Naive thymus-derived CD8-positive, alpha-beta T cell (primary cell): ENCODE measurements at places on chromosomes 13 and 19.
A peak's percentile ranks its signal among the peaks of the same experiment; 100 is the strongest.

DNA sequence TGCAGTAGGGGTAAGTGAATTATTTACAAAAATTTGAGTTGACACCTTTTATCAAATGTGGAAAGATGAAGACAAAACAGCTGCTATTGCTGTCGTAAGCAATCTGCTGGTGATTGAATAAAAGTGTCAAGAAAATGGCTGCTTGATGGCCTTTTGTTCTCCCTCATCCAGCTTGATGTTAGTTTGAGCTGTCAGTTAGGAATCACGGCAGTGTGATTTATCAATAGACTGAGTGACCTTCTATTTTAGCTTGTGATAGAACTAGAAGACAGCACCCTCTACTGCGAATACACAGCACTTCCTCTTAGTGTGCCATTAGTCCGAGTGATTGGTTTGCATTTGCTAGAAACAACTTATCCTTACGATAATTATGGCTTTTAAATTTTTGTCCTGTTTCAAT, 76.3 kb downstream of the MZT1 start:
- DNase-seq, result no peak

- DNase-seq, result no peak
These were observed 336.9 kb upstream of the HTR2A start for GRCh38 chr13:47233734-47234133.

- DNase-seq, result no peak
These were observed at the start of gene COX7A1 for GRCh38 chr19:36152352-36153091. TSS of gene COX7A1 (minus strand) at chr19:36152447. CDS start at chr19:36152407, 40 bp downstream.

DNA sequence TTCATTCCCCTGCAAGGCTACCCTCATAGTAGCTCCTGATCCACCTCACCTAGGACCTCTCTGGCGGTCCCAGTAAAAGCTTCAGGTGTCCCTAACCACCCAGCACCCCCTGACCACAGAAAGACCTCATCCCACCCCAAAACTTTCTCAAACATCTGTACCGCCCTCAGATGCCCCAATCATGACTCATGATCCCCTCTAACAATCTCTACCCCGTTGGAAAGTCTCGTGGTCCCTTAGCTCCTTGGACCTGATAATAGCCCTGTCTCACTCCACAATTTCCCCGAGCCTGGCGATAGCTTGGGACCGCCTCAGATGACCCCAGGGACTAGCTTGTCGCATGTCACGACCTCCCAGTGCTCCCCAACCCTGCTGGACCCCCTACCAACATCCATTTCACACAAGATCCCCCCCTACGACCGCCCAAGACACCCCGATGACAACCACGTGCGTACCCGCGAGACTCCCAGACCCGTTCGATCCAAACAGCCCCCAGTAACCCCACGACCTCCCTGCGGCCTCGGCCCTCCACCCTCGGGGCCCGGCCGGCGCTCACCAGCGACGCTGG, 450 bp downstream of the NDUFA11 start:
- no peak for DNase-seq

DNA sequence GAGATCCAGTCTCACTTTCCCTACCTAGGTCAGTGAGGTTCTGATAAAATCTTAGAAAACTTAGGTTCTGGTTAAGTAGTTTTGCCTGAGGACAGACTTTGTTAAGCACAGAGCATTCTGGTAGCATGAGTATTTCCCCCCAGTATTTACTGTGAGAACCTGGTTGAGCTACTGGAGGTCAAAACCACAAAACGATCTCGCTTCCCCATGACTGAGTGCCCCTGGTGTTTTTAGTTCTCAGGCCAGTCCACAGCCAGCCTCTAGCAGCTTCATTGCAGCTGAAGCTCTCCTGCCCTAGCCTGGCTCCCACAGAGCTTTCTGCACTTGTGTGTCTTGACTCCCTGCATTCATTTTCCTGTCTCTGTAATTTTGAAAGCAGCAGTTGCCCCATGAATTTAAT, 1138.2 kb downstream of the UQCRFS1 start:
- DNase-seq, result no peak

DNA sequence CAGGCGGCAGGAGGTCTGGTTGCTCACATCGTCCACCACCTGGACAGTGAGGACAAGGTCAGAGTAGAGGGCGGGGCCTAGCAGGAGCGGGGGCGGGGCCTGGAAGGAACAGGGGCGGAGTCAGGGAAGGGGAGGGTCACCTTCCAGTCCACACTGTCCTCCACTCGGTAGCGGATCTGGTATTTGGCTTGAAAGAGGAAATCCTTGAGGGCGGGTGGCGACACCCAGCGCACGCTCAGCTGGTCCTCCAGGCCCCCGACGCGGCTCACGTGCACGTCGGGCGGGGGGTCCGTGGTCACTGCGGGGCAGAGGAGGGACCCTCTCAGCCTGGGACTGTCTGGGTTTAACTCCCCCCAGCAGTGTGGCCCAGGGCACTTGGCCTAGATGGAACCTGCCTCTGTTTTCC, 8.2 kb downstream of the REX1BD start:
- DNase-seq, result no peak

DNA sequence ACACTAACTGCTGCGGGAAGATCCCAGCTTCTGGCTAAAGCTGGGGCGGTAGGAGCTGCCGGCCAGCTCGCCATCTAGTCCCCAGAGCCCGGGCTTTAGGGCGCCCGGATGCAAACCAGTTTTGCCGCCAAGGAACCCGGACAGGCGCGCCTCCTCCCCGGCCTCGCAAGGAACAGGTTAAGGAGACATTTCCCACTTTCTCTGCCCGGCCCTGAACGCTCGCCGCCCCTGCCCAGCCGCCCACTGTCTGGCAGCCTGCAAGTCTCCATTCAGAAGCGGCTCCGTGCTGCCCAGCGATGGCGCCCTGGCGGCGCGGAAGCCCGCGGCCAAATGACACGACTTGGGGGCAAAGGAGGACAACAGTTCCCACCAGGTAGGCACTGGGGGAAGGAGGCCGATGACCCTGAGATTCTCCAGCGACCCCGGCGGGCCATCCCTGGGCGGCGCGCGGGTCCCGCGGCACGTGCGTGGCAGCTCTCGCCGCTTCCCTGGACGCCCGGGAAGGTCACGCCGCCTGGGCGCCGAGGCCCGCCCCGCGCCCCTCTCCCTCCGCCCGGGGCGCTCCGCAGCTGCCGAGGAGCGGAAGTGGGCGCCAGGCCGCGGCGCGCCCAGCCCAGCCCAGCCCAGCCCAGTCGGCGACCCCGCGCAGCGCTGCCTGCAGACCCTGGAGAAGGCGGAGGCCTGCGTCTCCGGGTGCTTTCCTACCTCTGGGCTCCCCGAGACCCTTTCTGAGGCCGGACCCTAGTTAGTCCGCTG, 42.2 kb upstream of the HNRNPA1L2 start:
- DNase-seq, result peak; percentile 61

DNA sequence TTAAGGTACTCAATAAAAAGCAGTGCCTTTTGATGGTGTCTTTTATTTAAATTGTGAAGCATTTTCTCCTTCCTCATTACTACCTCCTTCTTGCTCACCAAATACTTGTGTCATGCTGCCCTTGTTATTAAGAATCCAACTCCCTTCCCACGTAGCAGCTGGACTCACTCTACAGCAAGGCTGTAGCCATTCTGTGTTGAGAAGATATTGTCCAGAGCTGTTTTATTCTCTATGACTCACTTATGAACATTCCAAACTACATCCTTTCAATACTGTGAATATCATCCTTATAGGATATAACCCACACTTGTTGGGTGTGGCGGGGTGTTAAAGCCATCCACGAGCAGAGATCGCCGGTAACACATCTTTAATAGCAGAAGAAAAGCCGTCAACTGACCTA, 1671.5 kb upstream of the SLC10A2 start:
- no peak for DNase-seq

- DNase-seq, result no peak
These were observed 92.1 kb downstream of the STARD13 start for GRCh38 chr13:33193428-33193974.

GRCh38 chr19:19214892-19215291, 3.1 kb downstream of the NCAN start:
- DNase-seq, result peak; percentile 26

- no peak for DNase-seq
These were observed 36.6 kb upstream of the POMP start for GRCh38 chr13:28622286-28622685.

DNA sequence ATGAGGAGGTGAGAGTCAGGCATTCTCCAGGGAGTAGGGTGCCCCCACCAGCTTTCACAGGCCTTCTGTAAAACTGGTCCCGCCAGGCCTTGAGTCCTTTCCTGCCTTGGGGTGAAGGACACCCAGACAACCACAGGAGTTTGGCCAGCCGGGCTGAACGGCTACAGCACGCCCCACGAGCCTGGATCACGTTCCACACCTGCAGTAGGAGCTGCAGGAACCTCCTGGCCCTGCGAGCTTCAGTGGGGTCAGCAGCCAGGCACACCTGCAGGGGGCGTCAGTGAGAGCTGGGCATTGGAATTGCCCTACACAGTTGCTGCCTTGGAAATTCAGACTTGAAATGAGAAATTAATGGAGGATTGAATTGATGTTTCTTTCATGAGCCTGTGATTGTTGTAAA, 45.7 kb downstream of the COL4A2 start:
- DNase-seq, result no peak

GRCh38 chr13:94549232-94550061, 46.5 kb downstream of the TGDS start:
- peak; percentile 83 for DNase-seq

DNA sequence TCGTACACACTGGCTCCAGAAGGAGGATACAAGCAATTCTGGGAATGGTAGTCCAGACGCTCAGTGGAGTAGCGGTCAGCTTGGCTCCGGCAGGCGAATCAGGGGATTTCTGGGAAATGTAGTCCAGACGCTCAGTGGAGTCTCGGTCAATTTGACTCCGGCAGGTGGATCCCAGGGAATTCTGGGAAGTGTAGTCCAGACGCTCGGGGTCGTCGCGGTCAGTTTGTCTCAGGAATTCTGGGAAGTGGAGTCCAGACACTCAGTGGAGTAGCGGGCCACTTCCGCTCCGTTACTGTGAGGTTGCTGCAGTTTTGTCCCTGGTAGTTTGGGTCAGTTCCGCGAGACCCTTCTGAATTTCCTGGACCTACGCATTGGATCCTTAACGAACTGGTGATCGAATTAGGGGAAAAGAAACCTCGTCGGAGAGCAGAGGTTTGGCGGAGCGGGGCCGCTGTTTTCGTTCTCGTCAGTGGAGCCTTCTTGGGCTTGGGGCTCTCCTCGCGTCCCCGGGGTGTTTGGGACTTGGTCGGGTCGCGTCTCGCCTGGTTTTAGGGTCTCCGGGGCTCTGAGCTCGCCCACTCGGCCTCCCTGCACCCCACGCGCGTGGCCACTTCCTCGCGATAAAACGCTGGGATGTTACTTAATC, at the start of gene ZNF225:
Gene ZNF225 (plus strand): TSS at position 262 of the 646 bp plus-strand sequence. CDS start 2,429 bp downstream, outside the sequence.
- DNase-seq, result peak; percentile 83

GRCh38 chr13:102993348-102993747, 72.9 kb downstream of the SLC10A2 start:
- DNase-seq, result no peak

GRCh38 chr19:40363069-40363468, 14.6 kb downstream of the PLD3 start:
- no peak for DNase-seq

- no peak for DNase-seq
These were observed 4.0 kb downstream of the RDH13 start for GRCh38 chr19:55058781-55059610.

- DNase-seq, result no peak
These were observed 573 bp upstream of the ZNF614 start for GRCh38 chr19:52028780-52029123.

GRCh38 chr19:11324079-11324661, 15.3 kb downstream of the RAB3D start:
- no peak for DNase-seq

GRCh38 chr13:67554746-67555452, 324.8 kb upstream of the PCDH9 start:
- no peak for DNase-seq

DNA sequence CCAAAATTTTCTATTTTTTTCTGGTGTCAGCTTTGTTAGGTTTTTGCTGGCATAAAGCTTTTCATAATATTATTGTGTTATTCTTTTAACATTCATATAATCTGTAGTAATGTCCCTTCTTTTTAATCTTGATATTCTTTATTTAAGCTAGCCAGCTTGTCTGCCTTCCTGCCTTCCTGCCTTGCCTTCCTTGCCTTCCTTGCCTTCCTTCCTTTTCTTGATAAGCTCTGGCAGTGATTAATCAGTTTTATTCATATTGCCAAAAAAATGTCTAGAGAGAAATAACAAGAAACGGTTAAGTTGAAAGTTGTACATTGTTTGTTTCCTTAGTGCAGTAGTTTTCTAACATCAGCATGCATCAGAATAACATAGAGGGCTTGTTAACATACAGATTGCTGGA, 257.5 kb downstream of the MAB21L1 start:
- DNase-seq, result no peak

DNA sequence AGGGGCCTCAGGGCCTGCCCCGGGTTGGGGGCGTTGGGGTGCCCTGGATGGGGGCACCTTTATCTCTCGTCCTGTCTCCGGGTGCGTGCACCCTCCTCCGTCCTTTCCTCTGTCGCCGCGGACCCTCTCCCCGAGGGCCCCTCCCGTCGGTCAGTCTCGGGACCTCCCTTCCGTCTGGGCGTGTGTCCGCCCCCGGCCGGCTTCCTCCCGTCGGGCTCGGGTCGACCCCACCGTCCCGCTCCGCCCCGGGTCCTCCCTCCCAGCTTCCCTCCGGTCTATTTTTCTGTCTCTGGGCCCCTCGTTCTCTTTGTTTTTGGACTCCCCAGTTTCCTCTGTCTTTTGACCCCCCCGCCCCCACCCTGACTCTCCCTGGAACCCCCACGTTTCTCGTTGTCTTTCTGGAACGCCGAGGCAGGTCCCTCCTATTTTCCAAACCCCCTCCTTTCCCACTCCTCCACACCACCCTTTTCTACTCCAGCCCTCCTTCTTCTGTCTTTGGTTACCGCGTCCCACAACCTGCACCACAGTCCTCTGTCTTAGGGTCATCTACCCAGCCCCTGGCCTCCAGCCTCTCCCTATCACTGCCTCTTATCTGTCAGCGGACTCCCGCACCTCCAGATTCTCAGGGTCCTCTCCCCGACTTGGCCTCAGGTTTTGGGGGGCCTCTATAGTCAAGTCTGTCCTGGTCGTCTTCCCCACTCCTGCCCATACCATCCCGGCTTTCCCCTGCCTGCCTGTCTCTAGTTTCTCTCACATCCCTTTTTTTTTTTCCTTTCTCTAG, 757 bp downstream of the EGLN2 start:
- DNase-seq, result no peak

DNA sequence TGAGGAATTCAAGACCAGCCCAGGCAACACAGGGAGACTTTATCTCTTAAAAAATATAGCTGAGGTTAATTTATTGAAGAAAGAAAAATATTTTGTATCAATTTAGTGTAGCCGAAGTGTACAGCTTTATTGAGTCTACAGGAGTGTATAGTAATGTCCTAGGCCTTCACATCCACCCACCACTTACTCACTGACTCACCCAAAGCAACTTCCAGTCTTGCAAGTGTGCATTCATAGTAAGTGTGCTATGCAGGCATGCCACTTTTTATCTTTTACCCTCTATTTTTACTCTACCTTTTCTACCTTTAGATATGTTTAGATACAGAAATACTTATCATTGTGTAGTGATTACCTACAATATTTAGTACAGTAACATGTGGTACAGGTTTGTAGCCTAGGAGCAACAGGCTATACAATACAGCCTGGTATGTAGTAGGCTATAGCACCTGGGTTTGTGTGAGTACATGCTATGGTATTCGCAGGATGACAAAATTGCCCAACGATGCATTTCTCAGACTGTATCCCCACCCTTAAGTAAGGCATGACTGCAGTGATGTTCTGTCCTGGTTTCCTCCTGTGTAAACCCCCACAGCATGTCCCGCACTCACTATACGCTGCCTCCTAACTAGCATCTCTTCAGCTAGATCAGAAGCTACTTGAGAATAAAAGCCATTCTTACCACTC, 15.3 kb upstream of the ATP12A start:
- DNase-seq, result no peak

- DNase-seq, result no peak
These were observed 54.0 kb upstream of the IRS2 start for GRCh38 chr13:109840201-109840892.

- no peak for DNase-seq
These were observed 26.8 kb upstream of the SEMA6B start for GRCh38 chr19:4586245-4586644.
